Activated naive CD4-positive, alpha-beta T cell treated with Interleukin-2 at 50 U/mL for 16 hours (primary cell): ENCODE measurements at places on chromosomes 7 and 10.

- DNase-seq: no peak
These were observed 101.8 kb upstream of the FZD8 start for GRCh38 chr10:35743851-35744250.

DNA sequence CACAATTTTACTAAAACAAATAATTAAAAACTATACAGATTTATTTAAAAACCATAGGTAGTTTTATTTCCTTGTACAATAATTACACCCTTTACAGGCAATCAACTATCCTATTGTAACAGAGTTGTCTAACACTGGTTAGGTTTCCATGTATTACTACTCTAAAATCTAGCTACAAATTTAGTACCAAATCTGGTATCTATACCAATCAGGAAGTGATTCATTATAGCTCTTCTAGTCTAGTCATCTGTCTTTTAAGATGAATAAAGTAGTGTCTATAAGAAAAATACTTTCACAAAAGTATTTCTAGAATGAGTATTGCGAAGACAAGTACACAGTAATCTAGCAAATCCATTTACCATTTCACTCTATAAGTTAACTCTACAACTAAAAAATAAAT, 16.9 kb downstream of the ZNF800 start:
- no peak for DNase-seq

DNA sequence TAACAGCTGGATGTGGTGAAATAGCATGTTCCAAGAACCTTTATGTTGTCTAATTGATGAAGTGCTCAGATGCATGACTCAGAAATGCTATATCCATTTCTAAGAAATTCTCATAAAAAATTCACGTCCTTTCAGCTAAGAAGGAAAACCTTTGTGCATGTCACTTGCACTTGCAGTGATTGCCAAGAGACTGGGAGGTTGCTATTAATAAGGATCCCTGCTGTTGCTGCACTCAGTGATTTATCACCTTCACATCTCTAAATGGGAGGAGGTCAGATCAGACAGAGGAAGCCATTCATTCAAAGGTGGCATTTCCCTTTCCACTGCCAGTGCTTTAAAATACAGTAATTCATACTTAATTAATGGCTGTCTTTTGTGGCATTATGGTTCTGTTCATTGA, 89.5 kb downstream of the THSD7A start:
- no peak for DNase-seq

GRCh38 chr10:43878386-43878785, 229.7 kb upstream of the ZNF32 start:
- no peak for DNase-seq

DNA sequence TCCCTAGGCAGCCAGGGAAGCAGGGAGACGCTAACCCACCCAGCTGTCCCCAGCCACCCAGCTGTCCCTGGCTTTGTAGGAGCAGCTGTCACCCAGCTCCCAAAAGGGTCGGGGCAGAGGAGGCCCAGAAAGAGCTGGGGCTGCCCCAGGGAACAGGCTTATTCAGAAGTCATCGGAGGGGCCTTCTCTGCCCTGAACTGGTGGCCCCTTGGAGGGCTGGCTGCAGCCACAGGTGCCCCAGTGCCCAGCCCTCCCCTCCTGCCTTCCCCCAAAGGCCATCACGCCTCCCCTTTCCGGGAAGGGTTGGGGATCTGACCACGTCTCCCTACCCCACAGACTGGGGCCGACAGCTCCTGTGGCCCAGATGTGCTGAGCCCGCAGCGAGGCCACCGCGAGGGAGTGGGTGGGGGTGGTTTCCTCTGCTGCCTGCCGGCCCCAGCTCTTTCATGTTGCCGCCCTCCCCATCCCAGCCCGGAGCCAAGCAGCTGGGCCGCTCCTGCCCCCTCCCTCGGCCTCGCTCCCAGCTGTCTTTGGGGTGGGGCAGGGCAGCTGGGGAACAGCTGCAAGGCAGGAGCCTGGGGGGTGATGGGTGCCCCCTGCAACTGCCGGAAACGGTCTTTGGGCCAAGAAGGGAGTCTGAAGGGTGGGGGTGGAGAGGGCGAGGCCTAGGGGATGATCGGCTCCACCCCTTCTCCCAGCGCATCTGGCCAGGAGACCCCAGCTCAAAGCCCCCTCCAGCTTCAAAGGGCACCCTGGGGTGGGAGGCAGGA, 16.8 kb downstream of the TRIM8 start:
- peak; percentile 76 for DNase-seq

DNA sequence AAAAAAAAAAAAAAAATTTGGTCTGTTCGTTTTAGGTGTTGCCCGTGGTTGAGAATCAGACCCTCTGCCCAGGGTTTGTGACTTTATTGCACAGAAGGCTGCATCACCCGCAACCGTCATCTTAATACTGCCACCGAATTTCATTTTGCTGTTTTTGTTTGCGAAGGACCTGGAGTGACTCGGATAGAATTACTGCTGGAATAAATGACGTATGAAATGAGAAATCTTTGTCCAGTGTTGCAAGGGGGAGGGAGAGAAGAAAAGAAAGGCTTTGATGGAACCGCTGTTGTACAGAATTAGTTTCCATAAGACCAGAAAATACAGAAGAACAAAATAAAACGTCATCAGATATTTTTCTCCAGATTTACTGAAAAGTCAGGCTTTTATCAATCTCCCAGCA, 103.3 kb downstream of the GALNT17 start:
- DNase-seq: no peak

- no peak for DNase-seq
These were observed 59.5 kb downstream of the TMEM130 start for GRCh38 chr7:98810153-98810802.

DNA sequence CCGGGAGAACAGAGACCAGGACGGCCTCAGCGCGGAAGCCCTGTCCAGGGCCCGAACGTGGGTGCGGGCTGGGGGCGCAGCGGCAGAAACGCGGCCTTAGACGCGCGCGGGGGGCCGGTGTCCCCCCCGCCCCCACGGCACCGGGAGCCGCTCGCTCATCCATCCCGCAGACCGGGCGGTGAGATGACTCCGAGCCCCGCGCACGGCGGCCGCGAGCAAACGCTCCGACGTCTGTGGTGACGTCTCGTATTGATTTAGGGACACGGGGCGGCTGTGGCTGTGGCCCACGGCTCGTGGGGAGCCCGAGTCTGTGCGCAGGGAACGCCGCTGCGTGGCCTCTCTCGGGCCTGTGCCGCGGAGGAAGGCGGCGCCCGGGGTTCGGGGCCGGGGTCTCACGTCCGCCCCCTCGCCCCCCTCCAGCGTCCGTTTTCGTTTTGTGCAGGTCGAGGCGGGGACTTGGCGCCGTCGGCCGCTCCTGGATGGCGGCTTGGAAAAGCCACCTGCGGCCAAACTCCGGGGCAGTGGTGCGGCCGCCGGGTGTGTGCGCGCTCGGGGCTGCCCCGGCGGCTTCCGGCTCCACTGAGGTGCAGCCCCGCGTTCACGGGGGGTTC, 1.0 kb upstream of the NKX6-2 start:
- DNase-seq: no peak
